CD8-positive, alpha-beta memory T cell (primary cell): ENCODE measurements at places on chromosomes 5 and 9. TPM values are rescaled to one million over a fixed set of nuclear protein-coding genes. Genes with fewer than 3 reads are reported as not detected.
A peak's percentile ranks its signal among the peaks of the same experiment; 100 is the strongest.

DNA sequence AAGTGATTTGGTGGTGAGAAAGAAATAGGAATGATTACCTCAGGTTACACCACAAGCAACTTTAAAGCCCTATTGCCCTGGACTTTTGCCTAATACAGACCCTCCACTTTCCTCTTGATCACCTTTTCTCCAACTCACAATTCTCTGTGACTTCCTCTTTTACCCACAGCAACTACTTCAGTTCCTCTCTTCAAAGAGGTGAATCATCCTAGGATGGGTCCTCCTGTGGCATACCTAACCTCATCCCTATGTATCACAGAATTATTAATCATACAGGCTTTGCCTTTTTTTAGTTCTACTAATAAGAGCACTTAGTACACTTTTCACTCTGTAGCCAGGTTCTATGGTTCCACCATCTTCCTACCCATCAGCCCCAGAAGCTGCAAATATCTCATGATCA, 19.6 kb upstream of the INSL6 start:
- no peak for DNase-seq

GRCh38 chr5:10328323-10328722, 20.6 kb upstream of the CMBL start:
- no peak for DNase-seq

DNA sequence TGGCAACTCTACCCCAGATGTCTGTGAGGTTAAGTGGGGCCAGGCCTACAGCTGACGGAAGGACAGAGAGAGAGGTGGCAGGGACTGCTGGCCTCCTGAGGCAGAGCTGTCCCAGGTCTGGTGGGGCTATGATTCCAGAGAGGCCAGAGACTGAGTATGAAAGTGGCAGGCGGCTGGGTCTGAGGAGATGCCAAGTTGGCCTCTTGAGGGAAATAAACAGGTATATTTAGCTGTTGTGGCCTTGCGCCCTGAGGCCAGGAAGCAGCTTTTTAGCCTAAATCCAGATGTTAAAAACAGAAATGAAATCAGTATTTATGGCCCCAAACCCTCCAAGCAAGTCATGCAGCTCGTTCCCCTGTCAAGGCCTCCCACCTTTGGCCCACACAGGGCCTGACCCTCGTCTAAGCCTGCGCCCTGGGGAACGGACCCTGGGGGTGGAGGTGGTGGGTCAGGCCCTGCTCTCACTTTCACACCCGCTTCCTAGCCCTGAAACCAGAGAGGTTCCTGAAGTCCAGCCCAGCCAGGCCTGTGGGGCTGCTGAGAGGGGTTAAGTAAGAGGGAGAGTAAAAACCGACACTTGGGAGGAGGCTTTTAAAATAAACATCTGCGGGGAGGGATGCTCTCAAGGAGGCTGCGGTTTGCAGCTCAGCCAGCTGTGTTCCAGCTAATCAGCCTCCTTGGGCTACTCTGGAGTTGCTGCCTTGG, 18.7 kb downstream of the PCDHGC5 start:
- DNase-seq = no peak

DNA sequence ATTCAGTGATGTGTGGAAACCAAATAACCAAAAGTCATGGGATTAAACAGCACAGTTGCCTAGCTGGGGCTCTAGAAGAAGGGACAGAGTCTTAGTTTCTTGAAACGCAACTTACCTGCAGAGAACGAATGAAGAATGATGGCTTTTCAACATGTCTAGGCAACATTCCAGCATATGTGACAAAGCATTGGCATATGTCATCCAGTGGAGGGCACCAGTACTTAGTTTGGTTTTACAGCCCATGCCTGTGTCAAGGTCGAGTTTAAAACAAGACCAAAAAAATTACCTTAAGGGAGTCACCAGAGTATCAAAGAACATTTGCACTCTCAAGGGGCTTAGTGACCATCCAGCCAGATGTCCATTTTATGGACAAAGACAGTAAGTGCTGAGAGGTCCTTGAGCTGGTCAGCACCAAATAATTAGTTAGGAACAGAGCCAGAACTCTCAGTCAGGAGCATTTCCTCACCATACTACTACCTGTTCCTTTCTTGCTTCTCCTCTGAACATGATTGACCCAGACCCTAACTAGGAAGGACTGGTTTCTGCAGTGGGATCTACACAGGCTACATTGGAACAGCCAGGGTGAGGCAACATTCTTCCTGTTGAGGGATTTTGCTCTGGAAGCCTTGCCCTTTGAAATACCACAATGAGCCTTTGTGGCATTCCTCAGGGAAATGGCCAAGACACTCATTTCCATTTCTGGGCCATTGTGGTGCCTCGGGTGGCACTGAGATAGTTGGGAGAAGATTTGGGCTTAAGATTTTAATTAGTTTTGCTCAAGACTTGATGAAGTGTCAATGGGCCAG, 75.4 kb upstream of the ANKH start:
- DNase-seq = peak; percentile 51

GRCh38 chr5:146005264-146005663, 68.9 kb downstream of the SH3RF2 start:
- no peak for DNase-seq

DNA sequence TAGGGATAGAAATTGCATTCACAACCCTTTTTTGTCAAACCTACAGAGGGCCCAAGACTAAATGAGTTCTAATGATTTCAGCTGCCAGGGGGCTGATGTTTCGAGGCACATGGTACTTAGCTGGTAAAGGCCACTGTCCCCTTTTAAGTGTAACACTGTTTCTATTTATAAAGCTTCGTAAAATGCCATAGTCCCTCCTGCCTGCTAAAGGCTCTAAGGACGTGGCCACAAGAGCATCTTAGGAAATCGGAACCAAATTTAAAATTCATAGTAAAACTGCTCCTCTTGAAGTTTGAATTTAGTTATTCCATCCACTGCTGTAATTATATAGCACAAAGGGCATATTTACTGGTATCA, 170.3 kb upstream of the WWC1 start:
- DNase-seq = no peak

- no peak for DNase-seq
These were observed 832.3 kb downstream of the MTRR start for GRCh38 chr5:8701251-8701650.

DNA sequence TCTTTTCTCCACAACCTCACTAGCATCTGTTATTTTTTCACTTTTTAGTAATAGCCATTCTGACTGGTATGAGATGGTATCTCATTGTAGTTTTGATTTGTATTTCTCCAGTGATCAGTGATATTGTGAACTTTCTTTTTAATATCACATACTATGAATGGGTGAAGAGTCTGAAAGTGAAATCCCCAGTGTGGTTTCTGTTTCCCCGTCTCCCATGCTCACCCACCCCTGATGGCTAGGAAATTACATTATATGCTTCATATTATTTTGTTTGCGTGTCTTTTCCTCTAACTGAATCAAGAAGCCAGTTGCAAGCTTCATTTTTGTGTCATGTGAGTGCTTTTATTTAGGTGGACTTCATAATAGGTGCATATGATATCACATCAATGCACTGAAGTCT, 171.1 kb downstream of the ARHGAP26 start:
- DNase-seq = no peak

DNA sequence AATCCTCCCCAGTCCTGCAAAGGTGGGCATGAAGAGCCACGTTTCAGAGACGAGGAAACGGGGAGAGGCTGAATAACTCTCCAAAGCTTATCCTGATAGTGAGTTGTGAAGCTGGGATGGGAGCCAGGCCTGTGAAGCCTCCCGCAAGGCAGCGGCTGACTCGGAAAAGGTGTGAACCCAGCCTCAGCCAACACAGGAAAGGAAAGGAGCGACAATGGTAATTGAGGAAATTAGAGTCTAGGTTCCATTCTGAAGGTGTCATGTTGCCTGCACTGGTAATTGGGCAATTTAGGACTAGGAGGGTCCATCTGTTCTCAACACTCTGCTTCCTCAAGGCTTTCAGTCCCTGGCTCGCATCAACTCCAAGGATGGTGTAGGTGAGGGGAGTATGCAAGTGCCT, 83.4 kb downstream of the LIFR start:
- DNase-seq = no peak

DNA sequence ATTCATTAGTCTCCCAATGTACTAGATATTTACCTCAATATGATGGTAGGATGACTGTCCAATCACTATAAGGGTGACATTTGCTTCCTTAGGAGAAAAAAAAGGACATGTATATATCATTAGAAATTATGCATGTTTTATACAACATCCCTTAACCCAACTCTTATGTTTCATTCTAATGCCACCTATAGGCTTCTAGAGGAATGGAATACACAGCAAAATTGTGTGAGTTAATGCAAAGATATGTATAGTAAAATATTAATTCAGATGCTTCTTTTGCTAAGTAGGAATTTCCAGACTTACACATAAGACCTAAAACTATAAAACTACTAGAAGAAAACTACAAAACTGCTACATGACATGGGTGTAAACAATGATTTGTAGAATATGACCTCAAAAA, 3.5 kb downstream of the PRXL2C start:
- DNase-seq = peak; percentile 20

DNA sequence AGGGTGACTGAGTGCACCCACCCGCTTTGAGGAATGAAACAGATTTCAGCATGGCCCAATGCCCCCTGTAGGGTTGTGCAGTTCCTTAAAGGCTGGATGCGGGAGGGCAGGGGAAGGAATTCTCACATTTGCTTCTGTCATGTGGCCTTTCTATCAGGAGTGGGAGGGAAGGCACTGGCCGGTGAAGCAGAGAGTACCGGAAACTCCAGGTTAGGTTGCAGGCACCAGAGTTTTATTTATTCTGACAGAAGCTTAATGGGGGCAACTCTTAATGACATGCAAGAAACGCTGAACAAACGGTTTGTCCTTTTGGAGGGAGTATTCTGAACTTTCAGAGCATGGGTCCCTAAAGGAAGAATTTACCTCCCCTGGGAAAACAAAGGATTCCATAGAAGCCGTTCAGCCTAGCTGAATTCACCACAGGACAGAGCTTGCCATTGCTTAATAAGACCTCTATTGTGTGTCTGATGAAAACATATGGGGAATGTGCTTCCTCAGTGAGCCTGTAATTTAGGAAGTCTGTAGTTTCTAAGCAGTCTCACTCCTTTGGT, 44.1 kb upstream of the EQTN start:
- DNase-seq = no peak

- DNase-seq = no peak
These were observed 191.7 kb upstream of the NR3C1 start for GRCh38 chr5:143594902-143595818.

GRCh38 chr5:90434116-90434714, 24.7 kb upstream of the CETN3 start:
- peak; percentile 63 for DNase-seq

- no peak for DNase-seq
These were observed 13.6 kb downstream of the PDE6A start for GRCh38 chr5:149930749-149931574.

DNA sequence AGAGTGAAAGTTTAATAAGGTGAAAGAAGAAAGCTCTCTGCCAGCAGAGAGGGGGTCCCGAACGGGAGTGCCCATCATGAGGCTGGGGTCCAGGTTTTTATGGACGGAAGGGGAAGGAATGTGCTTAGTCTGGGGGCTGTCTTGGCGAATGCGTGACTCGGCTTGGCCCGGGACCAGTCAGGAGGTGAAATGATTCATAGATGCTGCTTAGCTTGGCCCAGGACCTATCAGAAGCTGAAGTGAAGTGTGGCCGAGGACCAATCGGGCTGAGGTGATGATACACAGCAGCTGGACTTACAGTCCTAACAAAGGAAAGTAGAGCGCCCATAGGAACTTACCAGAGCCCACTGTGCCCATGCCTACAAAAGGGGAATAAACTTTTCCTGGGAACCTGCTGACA, 3.9 kb upstream of the FKTN start:
- DNase-seq = no peak

GRCh38 chr5:36360307-36360706, 58.6 kb upstream of the RANBP3L start:
- DNase-seq = no peak

The PRSS3 gene
- total RNA-seq = 0.72 TPM

The ADCY2 gene
- not detected for total RNA-seq

The TNC gene
- 1.2 TPM for total RNA-seq
